Stomach (tissue), 19 donors: ENCODE measurements at places on chromosomes 6 and 20. TPM values are rescaled to one million over a fixed set of nuclear protein-coding genes. Genes with fewer than 3 reads are reported as not detected.

BACH2 gene
- polyA plus RNA-seq, result 0.19 TPM

GNL1 gene
- 42.6 TPM for polyA plus RNA-seq

SCRT2 gene
- polyA plus RNA-seq, result not detected

- no peak for DNase-seq
Measured at GRCh38 chr20:38674765-38675133, 49.5 kb upstream of the SLC32A1 start.

DNA sequence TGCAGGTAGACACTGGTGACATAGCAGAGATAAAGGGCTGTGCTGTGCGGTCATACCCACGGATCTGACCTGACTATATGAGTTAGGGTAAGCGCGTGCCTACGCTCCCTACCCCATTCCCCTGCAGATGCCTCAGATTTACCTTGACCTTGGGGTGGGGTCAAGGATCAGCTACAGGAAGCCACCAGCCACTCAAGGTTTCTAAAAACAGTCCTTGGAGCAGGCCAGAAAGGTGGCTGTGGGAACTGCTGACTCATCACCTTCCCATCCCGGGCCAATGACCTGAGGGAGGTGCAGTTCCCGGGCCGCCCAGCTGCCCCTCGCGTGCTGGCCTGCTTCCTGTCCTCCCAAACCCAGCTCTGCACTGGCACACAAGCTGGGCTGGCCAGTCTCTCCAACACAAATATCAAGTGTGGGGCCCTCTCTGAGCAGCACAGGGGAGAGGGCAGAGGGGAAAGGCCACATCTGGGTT, 23.0 kb downstream of the KCNK5 start:
- peak; percentile 63 for DNase-seq
